ENCODE measurements at places on chromosomes 13 and 19.

GRCh38 chr19:2101417-2102335, 5.0 kb downstream of the IZUMO4 start:
- no peak for DNase-seq

- DNase-seq = no peak
Measured at GRCh38 chr13:27182844-27183497, 11.4 kb upstream of the USP12 start.

- no peak for DNase-seq
Measured at GRCh38 chr13:52945348-52945747, 83.3 kb upstream of the OLFM4 start.

- no peak for DNase-seq
Measured at GRCh38 chr19:9835507-9835949, 410 bp downstream of the PIN1 start.

GRCh38 chr19:2064788-2065524, 13.9 kb upstream of the MKNK2 start:
- no peak for DNase-seq

DNA sequence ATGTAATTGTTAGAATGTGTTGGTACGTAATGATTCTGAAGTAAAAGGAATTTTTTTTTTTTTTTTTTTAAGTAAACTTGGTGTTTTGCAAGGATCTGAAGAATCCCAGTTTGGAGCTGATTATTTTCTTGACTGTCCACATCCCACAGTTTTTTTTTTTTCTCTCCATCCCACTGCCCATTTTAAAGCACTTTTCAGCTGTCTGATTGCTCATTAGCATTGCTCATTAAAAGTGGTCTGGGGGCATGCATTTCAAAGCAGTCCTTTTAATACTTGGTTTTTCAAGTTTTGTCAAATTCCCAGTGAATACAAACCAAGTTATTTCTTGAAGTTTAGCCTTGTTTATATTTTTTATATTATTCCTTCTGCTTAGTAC, 44.1 kb downstream of the SLAIN1 start:
- no peak for DNase-seq

DNA sequence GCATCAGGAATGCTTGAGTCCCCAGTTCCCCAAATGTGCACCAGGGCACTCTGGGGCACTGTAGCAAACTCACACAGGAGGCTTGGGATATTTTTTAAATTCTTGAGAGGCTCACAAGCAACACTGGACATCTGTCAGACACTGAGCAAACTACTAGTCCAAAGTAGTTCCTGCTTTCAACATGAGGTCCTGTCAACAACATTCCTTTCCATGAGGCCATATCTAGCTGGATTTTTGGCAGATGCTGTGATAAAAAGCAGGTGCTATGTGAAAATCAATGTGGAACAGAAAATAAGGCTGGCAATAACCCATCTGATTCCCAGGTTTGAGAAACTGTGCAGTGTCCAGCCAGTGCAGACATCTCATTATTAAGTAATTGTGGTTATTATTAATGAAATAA, 50.5 kb downstream of the STARD13 start:
- no peak for DNase-seq

DNA sequence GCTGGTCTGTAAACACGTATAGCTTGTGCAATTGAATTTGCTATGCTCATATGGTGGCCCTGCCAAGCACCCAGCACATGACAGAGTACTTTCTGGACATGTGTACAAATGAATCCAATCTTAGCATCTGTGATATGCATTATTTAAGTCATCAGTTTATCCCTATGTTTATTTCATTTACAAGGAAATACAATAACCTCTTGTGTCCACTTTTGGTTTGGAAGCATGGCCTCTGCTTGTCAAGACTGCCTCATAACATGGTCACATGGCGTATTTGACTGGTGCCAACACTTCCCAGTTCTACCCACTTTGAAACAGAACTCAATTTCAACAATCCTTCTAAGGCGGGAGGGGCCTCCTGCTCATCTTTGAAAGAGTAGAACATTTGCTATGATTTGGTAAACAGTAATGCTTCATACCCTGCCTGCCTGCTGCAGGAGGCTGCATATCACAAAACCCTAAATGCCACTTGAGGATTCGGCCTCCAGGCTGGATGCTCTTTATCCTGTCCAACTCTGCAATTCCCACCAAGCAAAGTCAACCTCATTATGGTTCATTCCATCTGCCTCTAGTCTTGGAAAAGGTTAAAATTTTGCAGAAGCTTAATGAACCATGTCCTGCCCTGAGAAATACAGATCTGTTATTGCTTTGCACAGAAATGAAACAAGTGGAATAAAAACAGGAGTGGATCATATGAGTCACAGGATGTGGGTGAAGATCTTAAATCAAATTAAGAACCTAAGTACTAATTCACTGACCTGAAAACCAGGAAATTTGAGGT, 151.3 kb downstream of the CYSLTR2 start:
- DNase-seq = no peak

GRCh38 chr13:112839356-112840105, 129.5 kb upstream of the MCF2L start:
- DNase-seq = no peak

Data from NCI-H510A treated with DMSO at 0.1 percent for 48 hours (cell line).